Posterior vena cava (tissue), 2 donors: ENCODE measurements at places on chromosomes 3 and 15. TPM values are rescaled to one million over a fixed set of nuclear protein-coding genes. Genes with fewer than 3 reads are reported as not detected.

Gene DCLK3
- total RNA-seq = 0.24 TPM

GRCh38 chr15:44066211-44066827, 128.8 kb downstream of the FRMD5 start:
- no peak for DNase-seq

Gene PLIN1
- 3.8 TPM for total RNA-seq

DNA sequence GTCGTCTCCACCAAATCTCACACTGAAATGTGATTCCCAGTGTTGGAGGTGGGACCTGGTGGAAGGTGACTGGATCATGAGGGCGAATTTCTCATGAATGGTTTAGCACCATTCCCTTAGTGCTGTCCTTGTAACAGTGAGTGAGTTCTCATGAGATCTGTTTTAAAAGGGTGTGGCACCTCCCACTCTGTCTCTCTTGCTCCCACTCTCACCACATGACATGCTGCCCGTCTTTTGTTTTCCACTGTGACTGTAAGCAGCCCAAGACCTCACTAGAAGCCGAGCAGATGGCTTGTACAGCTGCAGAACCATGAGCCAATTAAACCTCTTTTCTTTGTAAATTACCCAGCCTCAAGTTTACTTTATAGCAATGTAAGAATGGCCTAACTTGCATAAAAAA, 21.2 kb downstream of the RAD18 start:
- DNase-seq = no peak
